ENCODE measurements at places on chromosomes 3 and 15.

- DNase-seq: no peak
Observed at GRCh38 chr3:132344666-132345280, 27.6 kb downstream of the ACP3 start.

DNA sequence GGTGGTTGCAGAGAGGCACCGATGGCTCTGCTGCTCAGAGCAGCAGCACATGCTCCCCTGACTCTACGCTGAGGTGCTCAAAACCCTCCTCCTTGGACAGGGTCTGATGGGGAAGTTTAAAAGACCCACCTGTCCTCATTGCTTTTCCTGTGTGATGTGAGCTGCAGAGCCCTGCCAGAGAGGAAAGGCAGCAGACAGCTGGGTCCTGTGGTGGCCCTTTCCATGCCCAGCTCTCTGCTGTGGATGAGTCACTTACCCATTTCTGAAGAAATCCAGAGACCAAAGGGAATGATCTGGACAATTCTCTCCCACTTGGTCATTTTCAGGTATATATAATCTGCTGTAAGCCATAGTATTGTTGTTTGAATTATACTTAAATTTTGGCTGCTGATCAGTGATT is 121.7 kb downstream of the CHDH start:
- no peak for DNase-seq

DNA sequence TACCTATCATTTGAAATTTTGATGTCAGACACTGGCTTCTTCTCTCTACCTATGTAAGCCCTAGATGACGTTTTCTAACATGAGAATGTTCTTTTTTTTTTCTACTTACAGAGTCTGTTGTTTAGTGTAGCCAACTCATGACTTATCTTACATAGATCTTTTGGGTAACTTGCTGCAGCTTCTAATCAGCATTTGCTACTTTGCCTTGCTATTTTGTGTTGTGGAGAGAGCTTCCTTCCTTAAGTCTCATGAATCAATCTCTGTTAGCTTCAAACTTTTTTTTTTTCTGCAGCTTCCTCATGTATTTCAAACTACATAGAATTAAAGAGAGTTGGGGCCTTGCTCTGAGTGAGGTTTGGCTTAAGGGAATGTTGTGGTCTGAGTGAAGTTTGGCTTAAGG is 568.7 kb upstream of the BCHE start:
- no peak for DNase-seq

GRCh38 chr3:168371846-168372245 is 276.1 kb upstream of the GOLIM4 start:
- DNase-seq: no peak

GRCh38 chr3:195003006-195003892 is 267.7 kb downstream of the XXYLT1 start:
- DNase-seq: peak; percentile 47

DNA sequence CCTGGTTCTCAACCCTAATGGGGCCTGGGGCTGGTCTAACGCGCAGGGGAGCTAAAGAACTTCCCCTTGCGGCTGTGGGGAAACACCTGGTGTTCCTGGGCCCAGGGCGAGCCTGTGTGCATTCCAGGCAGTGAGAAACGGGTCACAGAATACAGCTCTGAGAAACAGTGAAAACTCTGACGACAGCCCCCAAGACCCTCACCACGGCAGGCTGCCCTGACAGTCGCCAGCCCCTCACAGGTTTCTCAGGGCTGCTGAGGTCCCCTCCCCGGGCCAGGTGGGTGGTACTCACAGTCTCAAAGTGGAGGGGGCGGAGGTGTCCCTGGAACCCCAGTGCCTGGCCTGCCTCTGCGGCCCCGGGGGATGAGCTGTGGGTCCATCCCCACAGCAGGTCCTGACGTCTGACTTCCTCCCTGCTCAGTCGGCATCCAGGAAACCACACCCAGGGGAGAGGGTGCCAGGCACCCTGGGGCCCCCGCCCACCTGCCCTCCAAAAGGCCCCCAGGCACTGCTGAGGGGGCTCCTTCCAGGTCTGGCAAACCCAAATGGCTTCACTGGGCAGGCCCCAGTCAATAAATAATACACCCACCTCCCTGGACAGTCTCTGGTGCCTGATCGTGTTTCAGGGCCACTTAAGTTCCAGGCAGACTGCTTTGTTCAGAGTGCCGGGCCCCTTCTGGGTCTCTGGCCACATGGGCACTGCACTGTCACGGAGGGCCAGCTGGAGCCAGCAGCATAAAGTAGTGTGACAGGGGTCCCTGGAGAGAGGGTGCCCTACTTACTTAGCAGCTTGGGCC is 57.7 kb downstream of the IQSEC1 start:
- DNase-seq: no peak

DNA sequence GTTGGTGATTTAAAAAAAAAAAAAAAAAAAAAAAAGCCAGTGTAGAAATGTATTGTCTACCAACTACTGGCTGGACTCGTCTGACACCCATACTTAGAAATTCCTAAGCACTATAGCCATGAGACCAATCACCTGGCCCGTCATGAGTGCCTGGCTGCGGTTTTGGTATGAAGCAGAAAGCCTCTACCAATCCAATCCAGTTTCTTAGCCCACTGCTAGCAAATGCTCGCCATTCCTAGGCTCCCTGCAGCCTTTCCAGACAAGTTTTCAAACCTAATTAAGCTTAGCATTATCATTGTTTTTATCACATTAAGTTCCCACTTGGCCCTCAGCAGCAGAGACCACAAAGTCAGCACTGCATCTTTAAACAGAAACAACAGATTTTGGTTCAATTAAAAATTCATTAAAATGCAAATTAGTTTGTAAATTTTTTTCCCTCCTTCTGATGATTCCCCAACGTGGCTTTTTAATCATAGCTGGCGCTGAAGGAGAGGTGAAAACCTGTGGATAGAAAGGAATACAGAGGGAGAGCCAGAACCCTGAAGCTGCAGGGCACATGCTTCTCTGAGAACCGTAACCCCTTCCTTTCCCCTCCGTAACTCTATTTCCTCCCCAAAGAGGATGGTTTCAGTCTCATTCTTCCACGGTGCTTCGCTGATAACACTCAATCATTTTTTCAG is 32.2 kb upstream of the ST8SIA2 start:
- DNase-seq: no peak

GRCh38 chr15:31294067-31294466 is 32.6 kb upstream of the KLF13 start:
- no peak for DNase-seq

- no peak for DNase-seq
Observed at GRCh38 chr3:30358871-30359270, 247.5 kb upstream of the TGFBR2 start.

DNA sequence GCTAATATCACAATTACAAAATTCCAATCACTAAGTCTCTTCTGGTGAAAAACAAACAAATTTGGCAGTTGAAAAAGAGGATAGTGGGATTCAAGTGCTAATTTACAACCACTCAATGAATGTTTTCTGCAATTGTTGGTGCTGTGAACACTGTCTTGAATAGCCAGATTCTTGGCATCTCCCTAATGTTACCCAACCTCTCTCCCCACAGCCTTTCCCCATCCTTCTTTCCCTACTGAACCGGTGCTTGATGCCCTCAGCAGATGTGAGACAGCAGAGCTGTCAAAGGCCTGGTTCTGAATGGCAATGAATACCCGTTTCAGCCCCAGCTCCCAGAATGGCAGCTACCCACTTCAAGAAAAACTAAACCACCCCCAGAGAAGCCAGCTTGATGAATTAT is 22.5 kb upstream of the BHLHE40 start:
- DNase-seq: no peak

DNA sequence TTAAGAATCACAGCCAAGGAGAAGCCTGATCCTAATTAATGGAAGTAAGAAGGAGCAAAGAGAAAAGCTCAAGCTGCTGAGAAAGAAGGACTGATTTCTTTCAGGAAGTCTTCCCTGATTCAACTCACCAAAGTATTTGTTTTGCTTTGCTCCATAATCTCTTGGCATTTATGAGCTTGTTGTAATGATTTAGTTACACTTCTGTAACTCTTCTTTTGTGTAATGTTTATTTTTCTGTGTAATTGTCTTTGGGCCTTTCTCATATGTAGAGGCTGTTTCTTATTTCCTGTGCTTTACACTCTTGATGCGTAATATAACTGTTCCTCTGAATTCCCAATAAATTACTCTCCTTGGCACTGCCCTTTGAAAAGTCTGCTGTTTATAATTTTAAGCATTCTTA is 80.0 kb downstream of the COL6A5 start:
- no peak for DNase-seq

DNA sequence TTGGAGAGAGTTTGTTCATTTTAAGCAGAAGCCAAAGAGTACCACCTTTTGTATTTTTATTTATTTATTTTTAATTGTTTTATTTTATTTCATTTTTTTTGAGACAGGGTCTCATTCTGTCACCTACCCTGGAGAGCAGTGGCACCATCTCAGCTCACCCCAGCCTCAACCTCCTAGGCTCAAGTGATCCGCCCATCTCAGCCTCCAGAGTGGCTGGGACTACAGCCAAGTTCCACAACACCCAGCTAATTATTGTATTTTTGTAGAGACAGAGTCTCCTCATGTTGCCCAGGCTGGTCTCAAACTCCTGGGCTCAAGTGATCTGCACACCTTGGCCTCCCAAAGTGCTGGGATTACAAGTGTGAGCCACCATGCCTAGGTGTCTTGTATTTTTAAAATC is 9.6 kb downstream of the CCR8 start:
- no peak for DNase-seq

GRCh38 chr3:127497166-127497565 is 93.4 kb downstream of the TPRA1 start:
- no peak for DNase-seq
